Hepatocyte (in vitro differentiated cells): ENCODE measurements at places on chromosomes 12 and 14. TPM values are rescaled to one million over a fixed set of nuclear protein-coding genes. Genes with fewer than 3 reads are reported as not detected.

- peaks cover 55% of the 10 kb centered on the region for H3K4me1 ChIP-seq
- DNase-seq: no peak
- H3K27ac ChIP-seq: peak overlapping the region; percentile 12
- H3K4me3 ChIP-seq: no peak overlapping the region
- no peaks in the 10 kb centered on the region for H3K36me3 ChIP-seq
- no peaks in the 10 kb centered on the region for H3K27me3 ChIP-seq
Measured at GRCh38 chr12:64669270-64669842, 59.1 kb downstream of the RASSF3 start.

The CD27 gene
- total RNA-seq: not detected in 2 replicates

DNA sequence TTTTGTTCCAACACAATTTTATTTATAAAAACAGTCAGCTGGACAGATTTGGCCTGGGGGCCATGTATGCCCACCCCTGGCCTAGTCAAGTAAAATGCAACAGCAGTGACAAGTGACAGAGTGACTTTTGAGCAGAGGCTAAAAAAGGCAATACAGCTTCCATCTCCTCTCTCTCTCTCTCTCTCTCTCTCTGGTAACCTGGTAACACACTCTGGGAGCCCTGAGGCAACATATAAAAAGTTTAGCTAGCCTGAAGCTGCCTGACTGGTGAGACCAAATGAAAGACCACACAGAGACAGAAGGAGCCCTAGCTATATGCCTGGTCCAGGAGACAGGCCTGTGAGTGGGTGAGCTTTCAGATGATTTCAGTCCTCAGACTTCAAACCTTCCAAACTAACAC, 105.4 kb downstream of the DENND5B start:
- H3K4me3 ChIP-seq: no peak overlapping the region
- no peaks in the 10 kb centered on the region for H3K27me3 ChIP-seq
- H3K27ac ChIP-seq: no peak overlapping the region
- H3K4me1 ChIP-seq: no peaks in the 10 kb centered on the region

DNA sequence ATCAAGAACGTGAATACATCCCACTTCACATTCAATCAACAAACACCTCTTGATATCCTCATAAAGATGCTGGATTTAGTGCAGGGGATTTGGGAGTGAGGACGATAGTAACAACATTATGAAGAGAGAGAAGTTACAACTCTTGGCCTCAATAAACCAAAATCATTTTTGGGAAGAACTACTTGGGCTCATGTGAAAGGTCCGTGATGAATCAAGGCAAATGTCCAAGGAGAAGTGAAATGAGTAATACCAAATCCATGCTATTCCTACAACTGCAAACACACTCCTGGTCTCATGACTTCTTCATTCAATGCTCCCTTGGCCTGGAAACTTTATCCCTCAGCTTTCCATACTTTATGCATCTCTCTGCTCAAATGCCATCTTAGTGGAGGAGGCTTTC, 162.0 kb upstream of the LMNTD1 start:
- no peaks in the 10 kb centered on the region for H3K36me3 ChIP-seq
- H3K4me1 ChIP-seq: no peaks in the 10 kb centered on the region
- H3K27ac ChIP-seq: no peak overlapping the region

DNA sequence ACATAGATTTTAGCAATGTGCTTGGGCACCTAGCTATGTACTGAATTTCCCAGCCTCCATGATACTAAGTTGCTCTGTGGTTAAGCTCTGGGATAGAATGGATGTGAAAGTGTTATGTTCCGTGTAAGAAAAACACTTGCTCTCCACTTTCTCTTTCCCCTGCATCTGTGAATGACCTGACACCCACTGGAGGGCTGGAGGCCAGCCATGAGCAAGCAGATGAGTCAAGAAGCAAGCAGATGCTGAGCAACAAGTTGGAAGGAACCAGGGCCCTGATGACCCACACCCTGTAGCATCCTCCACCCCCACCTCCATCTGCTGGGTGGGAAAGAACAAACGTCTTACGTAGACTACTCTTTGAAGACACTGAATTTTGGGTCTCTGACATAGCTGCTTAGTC, 56.6 kb downstream of the EID3 start:
- DNase-seq: no peak
- H3K36me3 ChIP-seq: no peaks in the 10 kb centered on the region
- H3K27ac ChIP-seq: no peak overlapping the region
- H3K27me3 ChIP-seq: no peaks in the 10 kb centered on the region

- no peaks in the 10 kb centered on the region for H3K4me1 ChIP-seq
- H3K36me3 ChIP-seq: no peaks in the 10 kb centered on the region
- H3K27me3 ChIP-seq: no peaks in the 10 kb centered on the region
- no peak overlapping the region for H3K27ac ChIP-seq
- no peak overlapping the region for H3K4me3 ChIP-seq
- DNase-seq: no peak
Measured at GRCh38 chr12:11158885-11159444, 12.0 kb upstream of the SMIM10L1 start.

DNA sequence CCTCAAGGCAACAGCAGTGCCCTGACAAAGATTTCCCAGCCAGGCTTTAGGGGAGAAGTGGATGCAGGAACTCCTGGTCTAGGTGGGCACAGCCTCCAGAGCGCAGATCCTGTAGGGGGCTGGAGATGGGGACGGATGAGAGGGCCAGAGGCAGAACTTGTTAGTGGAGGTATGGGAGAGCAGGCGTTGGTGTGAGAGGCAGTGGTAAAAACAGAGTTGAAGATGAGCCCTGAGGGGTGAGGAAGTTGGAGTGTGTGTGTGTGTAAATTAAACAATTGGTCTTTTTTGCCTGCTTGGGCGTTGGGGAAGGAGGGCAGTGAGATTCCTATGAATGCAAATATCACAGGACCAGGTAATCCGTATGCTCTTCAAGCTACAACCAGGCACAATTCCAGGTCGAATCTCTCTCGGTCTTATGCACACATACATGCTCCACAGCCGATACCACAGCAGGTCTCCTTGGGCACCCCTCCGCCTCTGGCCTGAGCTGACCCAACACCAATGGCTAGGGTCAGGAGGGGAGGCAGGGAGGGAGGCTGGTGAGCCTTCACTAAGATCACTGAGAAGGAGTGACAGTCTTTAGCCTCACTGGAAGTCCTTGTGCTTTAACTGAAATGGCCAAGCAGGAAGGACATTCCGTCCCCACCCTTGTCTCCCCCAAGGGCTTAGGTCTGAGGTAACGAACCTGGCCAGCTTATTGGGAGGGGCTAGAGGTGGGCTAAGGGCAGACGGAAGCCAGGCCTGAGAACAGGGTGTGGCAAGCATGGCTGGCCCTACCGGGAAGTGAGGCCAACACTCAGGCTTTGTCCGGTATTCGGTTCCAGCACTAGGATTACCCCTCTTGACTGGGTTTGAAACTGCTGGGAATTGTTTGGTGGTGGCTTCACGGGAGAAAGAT, 1.5 kb upstream of the KRT7 start:
- H3K27ac ChIP-seq: no peak overlapping the region
- peaks cover 27% of the 10 kb centered on the region for H3K4me1 ChIP-seq
- H3K27me3 ChIP-seq: peaks cover 15% of the 10 kb centered on the region

DNA sequence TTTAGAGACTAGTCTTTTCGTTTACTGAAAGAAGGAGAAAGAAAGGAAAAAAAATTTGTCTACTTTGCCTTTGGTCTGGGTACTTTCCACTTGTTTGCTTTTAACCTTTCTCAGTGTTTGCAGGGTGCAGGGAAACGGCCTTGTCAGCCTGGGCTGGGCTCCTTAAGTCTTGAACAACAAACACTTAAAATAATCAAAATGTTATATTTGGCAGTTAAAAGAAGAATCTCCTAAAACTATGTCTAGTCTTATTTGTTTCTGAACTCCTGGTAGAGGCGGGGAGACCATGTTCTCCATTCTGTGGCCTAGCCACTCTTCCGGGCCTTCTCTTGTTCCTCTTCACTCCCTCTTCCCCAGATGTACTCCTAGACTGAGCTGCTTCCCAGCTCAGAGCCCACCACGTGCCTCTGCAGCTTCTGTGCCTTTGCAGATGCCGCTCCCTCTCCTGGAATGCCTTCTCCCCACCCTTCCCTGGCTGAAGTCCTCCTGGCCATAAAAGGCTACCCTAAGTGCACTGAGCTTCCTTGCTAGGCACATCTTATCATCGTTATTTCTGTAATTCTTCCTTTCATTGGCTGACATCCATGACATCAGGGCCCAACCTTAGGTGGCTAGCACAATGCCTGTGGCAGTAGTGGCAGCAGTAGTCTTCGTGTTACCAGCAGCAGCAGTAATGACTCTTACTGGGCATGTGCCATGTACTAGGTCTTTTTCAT, 432.9 kb downstream of the ZFP36L1 start:
- peaks cover 37% of the 10 kb centered on the region for H3K4me1 ChIP-seq
- no peaks in the 10 kb centered on the region for H3K27me3 ChIP-seq
- H3K36me3 ChIP-seq: no peaks in the 10 kb centered on the region

- no peak for DNase-seq
- no peak overlapping the region for H3K27ac ChIP-seq
- no peaks in the 10 kb centered on the region for H3K27me3 ChIP-seq
- H3K4me1 ChIP-seq: peaks cover 5% of the 10 kb centered on the region
- H3K4me3 ChIP-seq: no peak overlapping the region
Measured at GRCh38 chr12:6863586-6864321, 3.6 kb upstream of the TPI1 start.

The IRAK3 gene
- total RNA-seq: 7.5 and 8.6 TPM in 2 replicates

GRCh38 chr12:9163392-9163791, 44.8 kb downstream of the PZP start:
- no peaks in the 10 kb centered on the region for H3K4me1 ChIP-seq
- no peaks in the 10 kb centered on the region for H3K27me3 ChIP-seq
- no peak overlapping the region for H3K4me3 ChIP-seq
- H3K36me3 ChIP-seq: no peaks in the 10 kb centered on the region
- DNase-seq: no peak

GRCh38 chr14:93331728-93332396, 974 bp downstream of the BTBD7 start:
- DNase-seq: no peak
- no peaks in the 10 kb centered on the region for H3K36me3 ChIP-seq
- H3K4me1 ChIP-seq: peaks cover 12% of the 10 kb centered on the region
- H3K4me3 ChIP-seq: peak overlapping the region; percentile 65
- peak overlapping the region; percentile 97 for H3K27ac ChIP-seq
- H3K27me3 ChIP-seq: no peaks in the 10 kb centered on the region

DNA sequence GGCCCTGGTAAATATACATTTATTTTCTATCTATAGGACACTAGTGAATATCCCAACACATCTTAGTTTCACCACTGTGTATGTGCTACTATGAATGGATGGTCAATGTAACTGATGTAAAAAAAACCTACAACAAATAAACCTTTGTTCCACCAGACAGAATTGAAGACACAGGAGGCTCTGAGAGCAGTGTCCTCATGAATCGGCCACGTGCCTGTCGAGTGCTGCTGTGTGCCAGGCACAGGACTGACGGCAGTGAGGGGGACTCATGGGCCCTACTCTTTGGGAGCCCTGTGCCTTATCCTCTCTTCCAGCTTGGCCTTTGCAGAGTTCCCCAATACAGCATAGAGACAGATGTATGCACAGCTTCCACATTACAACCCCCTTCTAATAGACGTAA, 18.2 kb downstream of the CINP start:
- no peaks in the 10 kb centered on the region for H3K36me3 ChIP-seq
- DNase-seq: no peak
- no peak overlapping the region for H3K27ac ChIP-seq

The ABCD2 gene
- total RNA-seq: 0.16 and 0.17 TPM in 2 replicates

The NELL2 gene
- 22.2 and 31.3 TPM in 2 replicates for total RNA-seq

The TRAF3 gene
- 13.7 and 15.8 TPM in 2 replicates for total RNA-seq

- peaks cover 33% of the 10 kb centered on the region for H3K4me1 ChIP-seq
- peak; percentile 87 for DNase-seq
- no peaks in the 10 kb centered on the region for H3K27me3 ChIP-seq
Measured at GRCh38 chr12:45268672-45269411, 52.9 kb downstream of the ANO6 start.

GRCh38 chr12:26528943-26529342, 304.1 kb downstream of the ITPR2 start:
- DNase-seq: no peak
- H3K4me1 ChIP-seq: no peaks in the 10 kb centered on the region
- H3K36me3 ChIP-seq: no peaks in the 10 kb centered on the region
- H3K27ac ChIP-seq: no peak overlapping the region

- H3K27me3 ChIP-seq: no peaks in the 10 kb centered on the region
- H3K36me3 ChIP-seq: no peaks in the 10 kb centered on the region
- H3K4me1 ChIP-seq: no peaks in the 10 kb centered on the region
- no peak overlapping the region for H3K4me3 ChIP-seq
Measured at GRCh38 chr12:90234472-90234871, 525.8 kb upstream of the ATP2B1 start.

- H3K4me3 ChIP-seq: no peak overlapping the region
- no peak for DNase-seq
- no peak overlapping the region for H3K27ac ChIP-seq
Measured at GRCh38 chr12:127803545-127803944, 463.4 kb upstream of the TMEM132C start.

The SELPLG gene
- 0.37 and 0.72 TPM in 2 replicates for total RNA-seq

The ZC2HC1C gene
- 1.7 and 14.9 TPM in 2 replicates for total RNA-seq

DNA sequence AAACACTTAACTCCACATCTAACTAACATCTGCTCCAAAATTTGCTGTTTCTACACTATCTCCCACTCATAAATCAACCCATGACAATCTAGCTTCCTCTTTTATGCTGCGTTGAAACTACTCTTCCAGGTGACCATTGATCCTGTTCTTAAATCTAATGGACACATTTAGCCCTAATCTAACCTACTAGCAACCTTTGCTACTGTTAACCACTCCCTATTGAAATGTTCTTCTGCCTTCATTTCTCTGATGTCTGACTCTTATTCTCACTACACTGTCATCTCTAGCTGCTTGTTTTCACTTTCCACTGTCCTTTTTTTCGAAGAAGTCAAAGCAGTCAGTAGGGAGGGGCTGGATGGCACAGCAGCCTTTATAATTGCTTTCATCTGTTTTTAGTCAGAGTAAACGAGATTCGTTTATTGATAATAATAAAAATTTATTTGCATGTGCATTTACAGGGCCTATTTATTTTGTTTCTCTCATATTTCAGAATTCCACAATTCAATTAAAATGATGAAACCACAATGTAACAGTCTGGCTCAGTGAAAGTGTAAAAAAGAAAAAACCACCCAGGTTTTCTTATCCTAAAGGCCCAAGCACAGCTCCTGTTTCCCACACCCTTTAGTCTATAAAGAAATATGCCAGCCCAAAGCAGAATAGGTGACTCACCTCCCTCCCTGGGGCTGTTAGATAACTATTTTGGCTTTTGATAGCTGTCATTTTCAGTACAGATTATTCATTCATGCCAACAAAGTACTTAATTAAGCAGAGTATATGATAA, 44.9 kb downstream of the ATP2B1 start:
- H3K4me3 ChIP-seq: no peak overlapping the region
- DNase-seq: no peak
- no peaks in the 10 kb centered on the region for H3K36me3 ChIP-seq
- no peaks in the 10 kb centered on the region for H3K27me3 ChIP-seq
- peaks cover 22% of the 10 kb centered on the region for H3K4me1 ChIP-seq
- no peak overlapping the region for H3K27ac ChIP-seq

GRCh38 chr12:39905152-39905551, 200.7 kb downstream of the SLC2A13 start:
- H3K4me3 ChIP-seq: no peak overlapping the region
- H3K27me3 ChIP-seq: no peaks in the 10 kb centered on the region
- peak; percentile 30 for DNase-seq
